ENCODE measurements at places on chromosomes 7 and 10.

DNA sequence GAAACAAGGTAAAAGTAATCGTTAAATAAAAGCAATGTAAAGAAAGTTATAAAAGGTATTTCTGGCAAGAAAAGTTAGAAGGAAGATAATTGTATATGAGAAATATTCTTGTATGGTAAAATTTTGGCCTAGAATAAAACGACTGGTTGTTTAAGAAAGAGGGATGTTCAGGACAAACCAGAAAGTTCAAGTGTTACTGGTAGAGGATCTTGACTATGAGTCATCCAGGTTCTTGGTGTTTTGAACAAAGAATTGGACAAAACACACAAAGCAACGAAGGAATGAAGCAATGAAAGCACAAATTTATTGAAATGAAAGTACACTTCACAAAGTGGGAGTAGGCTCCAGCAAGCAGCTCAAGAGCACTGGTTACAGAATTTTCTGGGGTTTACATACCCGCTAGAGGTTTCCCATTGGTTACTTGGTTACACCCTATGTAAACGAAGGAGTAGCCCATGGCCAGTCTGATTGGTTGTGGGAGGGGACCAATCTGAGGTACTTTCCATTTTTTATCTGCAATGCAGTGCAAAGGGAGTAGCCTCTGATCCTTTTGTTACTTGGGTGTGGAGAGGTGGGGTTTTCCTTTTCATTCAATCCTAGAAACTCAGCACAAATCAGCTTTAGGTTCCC is 22.4 kb upstream of the GARS1 start:
- DNase-seq: peak; percentile 31

DNA sequence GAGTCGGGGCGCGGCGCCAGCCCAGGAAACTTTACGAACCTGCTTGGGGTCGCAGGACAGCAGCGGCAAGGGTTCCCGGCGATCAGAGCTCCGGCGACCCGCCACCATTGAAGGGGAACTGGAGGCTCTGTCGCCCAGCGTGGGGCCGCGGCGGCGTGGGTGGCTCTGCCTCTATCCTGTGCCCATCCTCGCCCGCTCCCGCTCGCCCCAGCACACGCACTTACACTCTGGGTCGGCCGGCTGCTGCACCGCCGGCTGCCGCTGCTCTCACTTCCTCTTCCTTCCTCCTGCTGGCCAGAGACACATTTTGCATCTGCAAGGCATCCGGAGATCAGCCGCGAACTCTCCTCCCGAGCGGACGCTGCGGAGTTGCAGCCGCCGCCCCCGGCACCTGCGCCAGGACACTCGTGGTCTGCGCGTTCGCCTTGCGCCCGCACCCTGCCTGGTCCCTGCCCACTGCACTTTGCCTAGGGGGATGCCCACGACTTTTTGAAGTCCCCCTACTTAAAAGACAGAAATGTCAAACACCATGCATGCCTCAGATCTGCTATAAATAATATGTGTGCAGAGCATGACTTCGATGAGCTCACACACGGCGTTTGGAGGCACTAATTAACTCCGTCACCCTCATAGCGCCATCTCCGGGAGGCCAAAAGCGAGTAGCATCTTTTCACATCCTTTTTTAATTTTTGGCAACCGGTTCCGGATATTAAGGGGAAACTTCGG is at the start of gene ELMO1:
Gene ELMO1, minus strand, starts transcription at position 229 of the 726 bp plus-strand sequence. CDS start 106,174 bp downstream, outside the sequence.
- peak; percentile 19 for DNase-seq

- DNase-seq: no peak
Measured at GRCh38 chr7:51307651-51308210, 8.9 kb downstream of the COBL start.

- DNase-seq: no peak
Measured at GRCh38 chr7:24425664-24426063, 141.7 kb downstream of the NPY start.

GRCh38 chr10:79629955-79630327 is 19.2 kb downstream of the SFTPA1 start:
- no peak for DNase-seq

DNA sequence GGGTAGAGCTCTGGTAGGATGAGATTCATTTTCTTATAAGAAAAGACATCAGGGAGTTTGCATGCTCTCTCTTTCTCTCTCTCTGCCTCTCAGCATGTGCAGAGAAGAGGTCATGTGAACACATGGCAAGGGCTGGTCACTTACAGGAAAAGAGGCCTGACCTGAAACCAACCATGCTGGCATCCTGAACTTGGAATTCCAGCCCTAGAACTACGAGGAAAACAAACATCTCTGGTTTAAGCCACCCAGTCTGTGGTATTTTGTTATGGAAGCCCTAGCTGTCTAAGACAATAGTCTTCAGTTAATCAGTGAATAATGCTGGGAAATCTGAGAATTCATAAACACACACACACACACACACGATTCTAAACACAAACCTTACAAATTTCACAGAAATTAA is 1104.2 kb upstream of the LRRN3 start:
- DNase-seq: peak; percentile 90

GRCh38 chr7:98240961-98241673 is 10.9 kb downstream of the TECPR1 start:
- DNase-seq: no peak

- DNase-seq: peak; percentile 8
Measured at GRCh38 chr7:142094861-142095260, 16.7 kb upstream of the MGAM2 start.

DNA sequence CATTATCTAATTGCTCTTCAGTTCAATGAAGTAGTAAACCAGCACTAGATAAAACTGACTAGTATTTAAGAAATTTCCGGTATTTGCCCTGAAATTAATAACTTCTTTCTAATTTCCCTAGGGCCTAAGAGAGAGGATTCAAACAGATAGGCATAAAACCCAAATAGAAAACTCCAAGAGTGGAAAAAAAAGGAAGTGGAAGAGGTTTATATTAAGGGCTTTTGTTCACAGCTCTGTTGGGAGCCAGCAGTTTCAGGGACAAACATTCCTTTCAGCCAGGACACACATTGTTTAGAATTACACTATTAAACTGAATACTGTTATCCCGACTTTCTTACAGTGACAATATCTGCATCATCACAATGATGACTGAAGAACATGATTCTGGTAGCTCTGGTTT is 3.6 kb downstream of the ODAD2 start:
- no peak for DNase-seq

DNA sequence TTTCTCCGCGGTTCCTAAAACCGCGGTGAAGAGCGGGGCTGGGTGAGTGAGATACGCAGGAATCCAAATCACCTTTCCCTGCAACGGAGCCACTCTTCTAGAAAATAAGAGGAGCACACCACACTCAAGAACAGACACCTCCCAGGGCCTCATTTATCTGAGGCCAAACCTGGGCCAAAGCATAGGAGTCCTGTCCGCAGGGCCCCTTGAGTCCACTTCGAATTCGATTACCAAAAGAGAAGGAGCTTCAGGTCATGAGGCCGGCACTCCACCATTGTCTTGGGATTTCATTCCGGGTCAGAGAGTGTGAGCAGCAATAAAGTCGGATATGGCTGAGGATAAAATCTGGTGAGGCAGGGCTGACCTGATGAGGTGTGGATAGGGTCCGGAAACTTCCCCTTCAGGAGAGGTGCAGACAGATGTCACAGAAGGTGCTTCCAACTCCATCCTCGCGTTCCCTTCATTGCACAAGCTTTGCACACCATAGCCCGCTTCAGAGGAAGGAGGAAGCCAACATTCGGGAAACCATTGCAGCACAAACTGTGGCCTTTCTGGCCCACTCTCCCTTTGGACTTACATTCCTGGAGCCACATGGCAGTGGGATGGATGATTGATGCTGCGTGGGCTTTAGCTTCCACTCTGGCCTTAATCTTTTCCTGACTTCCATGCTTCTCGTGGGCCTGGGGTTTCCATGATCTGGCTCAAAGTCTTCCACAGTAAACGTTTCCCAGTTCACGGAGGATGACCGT is 27.2 kb upstream of the ZNF273 start:
- DNase-seq: no peak

DNA sequence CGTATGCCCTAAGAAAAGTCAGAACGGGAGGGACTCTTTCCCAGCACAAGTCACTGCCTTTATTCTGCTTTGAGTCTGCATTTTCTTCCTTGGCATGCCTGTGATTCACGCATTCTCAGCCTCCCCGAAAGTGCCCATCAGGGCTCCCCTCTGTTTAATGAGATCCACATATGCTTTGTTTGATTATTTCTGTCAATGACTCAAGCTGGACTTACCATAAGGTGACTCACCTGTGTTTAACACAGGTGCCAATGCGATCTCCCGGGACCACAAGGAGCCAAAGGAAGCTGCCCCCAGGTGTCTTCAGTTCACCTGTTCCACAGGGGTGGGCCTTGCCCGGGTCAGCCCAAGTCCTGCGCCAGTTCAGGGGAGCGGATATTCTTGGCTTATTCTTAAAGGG is 386.0 kb upstream of the SHH start:
- DNase-seq: no peak

DNA sequence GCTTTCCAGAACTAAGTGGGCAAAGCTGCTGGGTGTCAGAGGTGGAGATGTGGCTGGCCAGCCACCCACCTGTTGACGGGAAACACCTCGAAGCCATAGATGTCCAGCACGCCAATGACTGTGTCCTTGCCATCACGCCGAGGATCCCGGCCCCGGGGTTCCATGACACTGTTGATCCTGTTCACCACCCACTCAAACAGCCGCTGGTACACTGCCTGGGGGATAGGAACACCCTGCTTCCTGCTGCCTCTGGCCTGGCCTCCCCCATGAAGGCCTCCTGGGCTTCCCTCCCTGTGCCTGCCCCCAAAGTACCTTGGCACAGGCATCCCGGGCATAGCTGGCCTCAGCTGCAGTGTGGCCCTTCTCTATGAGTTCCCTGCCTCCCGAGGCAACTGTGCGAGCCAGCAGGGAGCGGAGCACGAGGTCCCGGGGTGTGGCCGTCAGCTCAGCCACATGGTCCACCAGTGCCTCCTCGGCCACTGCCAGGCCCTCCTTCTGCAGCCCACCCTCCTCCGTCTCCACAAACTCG is 8.2 kb downstream of the MYO1G start:
- no peak for DNase-seq

- DNase-seq: no peak
Measured at GRCh38 chr7:47186316-47186715, 395.6 kb downstream of the TNS3 start.

- DNase-seq: no peak
Measured at GRCh38 chr7:131517218-131517923, 39.1 kb downstream of the PODXL start.

DNA sequence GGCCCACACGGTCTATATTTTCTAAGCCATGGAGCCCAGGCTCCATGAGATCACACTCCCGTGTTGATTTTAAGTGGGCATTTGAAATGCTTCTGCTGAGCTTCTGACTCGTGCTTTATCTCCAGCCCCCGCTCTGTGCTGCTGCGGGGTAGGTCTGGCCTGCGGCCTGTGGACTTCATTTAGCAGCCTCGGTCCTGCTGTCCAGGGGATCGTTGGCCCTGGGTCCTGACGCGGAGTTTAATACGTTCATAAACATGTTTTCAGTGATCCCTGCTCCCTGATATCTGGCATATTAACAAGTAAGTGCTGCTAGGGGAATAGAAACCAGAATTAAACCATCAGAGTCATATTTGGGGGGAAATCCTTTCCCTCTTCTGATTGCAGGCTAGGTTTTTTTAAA is 540.3 kb upstream of the MGMT start:
- no peak for DNase-seq

DNA sequence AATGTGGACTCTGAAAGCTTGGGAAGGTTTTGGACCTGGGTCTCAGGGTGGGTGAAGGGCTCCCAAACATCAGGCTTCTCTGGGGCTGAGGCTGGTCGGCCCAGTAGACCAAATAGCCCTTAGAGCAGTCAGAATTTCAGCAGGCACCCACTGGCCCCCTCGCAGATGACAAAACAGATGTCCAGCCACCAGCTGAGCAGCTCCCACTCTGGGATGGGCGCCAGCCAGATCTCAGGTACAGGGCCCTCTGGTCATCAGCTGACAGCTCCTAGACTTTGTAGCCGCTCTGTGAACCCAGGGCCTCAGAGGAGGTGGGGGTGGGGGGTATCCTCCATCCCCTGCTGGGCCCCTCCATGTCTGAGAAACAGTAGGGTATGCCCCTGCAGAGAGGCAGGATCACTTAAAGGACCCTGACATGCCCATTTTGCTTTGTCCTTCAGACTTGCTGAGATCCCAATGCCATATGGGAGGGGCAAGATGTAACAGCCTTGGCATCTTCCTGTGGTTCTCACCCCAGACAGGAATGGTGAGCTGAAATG is 26.5 kb downstream of the HSPA12A start:
- DNase-seq: no peak

DNA sequence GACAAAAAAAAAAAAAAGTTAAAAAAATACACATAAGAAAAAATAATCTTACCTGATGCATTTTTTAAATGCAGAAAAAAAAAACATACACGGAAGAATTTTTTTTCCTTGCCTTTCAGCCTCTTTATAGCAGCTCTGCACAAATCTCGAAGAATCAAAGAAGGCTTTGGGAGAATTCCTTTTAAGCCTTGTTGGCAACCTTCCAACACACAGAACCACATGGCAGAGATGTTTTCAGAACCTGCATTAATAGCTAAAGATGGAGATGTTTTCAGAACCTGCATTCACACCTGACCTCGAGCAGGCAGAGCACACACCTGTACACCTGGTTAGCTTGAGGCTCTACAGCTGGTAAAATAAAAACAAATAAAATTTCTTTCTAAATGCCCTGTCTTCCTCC is 65.6 kb downstream of the DOCK4 start:
- no peak for DNase-seq

- DNase-seq: peak; percentile 39
Measured at GRCh38 chr10:82757901-82758300, 882.9 kb downstream of the NRG3 start.

GRCh38 chr7:24733414-24734060 is 23.7 kb downstream of the GSDME start:
- DNase-seq: no peak

GRCh38 chr7:112668561-112668960 is 121.6 kb downstream of the TMEM168 start:
- no peak for DNase-seq

DNA sequence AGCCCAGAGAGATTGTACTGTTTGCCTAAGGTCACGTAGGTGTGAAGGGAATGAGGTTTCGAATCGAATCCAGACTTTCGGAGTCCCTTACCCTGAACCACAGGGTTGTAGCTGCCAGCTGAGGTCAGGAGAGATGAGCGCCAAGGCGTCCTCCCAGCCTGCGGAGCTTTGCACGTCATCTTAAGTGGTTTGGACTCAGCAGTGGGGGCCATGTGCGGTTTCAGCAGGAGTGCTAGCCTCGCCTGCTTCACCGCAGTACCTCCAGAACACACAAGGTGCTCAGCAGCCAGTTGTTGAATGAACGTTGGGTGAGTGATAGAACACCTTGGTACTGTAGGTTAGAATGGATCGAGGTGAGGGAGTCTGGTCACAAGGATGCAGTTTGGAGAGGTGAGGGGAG is 74.9 kb upstream of the PPIF start:
- no peak for DNase-seq

DNA sequence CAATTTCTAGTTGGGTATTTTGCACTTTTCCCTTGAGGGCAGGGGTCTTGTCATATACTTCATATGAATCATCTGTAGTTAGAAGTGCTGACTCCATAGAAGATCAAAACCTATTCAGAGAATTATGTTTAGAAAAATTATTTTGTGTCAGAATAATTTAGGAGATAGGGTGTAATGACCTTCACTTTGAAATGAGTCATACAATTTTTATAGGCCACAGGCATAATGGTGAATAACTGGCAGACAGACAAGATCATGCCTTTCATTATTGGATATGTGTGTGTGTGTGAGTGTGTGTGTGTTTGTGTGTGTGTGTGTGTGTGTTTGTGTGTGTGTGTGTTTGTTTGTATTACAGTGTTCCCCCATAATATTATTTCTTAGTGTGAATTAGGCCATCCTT is 523.0 kb downstream of the ANKRD7 start:
- no peak for DNase-seq

- peak; percentile 22 for DNase-seq
Measured at GRCh38 chr7:94509887-94510581, 425 bp downstream of the CASD1 start.

- peak; percentile 67 for DNase-seq
Measured at GRCh38 chr7:104156842-104157277, 51.0 kb downstream of the ORC5 start.

Data from renal cortical epithelial cell (primary cell).